ENCODE measurements at places on chromosomes 12 and 14.

DNA sequence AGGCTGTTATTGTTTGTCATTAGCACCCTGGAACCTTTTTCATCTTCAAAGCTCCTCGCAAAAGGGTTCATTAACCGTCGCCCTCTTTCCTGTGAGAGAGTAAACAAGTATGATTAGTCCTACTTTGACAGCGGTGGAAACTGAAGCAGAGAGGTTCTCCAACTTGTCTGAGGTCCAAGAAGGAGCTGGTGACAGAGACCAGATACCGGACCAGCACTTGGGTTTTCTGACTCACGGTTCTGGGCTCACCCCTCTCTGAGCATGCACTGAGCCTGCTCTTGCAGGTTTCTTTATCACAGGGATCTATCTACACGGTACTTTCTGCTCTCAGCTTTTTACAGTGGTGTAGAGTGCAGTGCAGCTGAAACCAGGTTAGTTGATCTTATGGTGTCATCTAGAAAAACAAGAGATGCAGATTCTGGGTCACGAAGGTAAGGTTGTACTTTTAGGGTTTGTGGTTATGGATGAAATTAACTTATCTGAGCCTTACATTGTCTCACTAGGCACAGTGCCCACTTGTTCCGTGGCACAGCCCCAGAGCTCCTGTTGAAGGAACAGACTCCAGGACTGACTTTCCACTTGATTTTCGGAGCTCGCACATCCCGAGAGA, 62.1 kb downstream of the PPP2R5C start:
- DNase-seq = no peak

DNA sequence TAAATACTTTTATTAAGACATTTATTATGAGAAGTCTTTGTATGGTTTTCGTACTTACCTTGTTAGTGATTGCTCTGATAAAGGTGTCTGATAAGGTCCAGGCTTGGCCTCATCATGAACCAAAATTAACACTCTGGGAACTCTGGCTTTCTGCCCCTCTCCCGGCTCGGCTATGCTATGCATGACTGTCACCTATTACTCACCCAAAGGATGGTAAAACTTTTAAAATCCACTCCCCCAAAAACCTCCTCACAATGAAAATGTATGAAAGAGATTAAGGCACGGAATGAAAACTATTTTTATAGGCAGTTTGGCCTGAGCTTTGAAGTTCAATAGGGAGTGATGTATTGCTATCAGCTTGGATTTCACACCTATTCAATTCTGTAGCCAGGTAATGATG, 217.3 kb upstream of the TBX3 start:
- no peak for DNase-seq

- DNase-seq = peak; percentile 69
Observed at GRCh38 chr14:61321385-61322010, at the start of gene PRKCH. TSS of gene PRKCH (plus strand) at chr14:61321579. CDS start at chr14:61322102, 523 bp downstream.

- DNase-seq = no peak
Observed at GRCh38 chr12:1528791-1529190, 65.6 kb downstream of the FBXL14 start.

GRCh38 chr12:3199551-3200031, 122.4 kb downstream of the TSPAN9 start:
- DNase-seq = no peak

DNA sequence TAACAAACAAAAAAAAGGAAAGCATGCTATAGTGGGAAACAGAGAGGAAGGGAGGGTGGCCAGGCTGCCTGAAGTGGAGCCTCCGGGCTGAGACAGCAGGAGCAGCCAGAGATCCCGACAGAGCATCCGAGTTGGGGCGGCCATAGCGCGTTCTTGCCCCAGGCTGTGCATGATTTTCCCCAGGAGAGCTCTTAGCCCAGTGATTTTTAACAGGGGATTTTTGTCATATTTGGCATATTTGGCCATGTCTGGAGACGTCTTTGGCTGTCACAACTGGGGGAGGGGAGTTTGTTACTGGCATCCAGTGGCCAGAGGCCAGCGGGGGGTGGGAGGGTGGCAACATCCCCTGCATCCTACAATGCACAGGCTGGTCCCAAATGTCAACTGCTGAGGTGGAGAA, 23.6 kb downstream of the BDKRB1 start:
- DNase-seq = no peak

GRCh38 chr12:81257947-81258551, 180.2 kb downstream of the ACSS3 start:
- DNase-seq = peak; percentile 24

DNA sequence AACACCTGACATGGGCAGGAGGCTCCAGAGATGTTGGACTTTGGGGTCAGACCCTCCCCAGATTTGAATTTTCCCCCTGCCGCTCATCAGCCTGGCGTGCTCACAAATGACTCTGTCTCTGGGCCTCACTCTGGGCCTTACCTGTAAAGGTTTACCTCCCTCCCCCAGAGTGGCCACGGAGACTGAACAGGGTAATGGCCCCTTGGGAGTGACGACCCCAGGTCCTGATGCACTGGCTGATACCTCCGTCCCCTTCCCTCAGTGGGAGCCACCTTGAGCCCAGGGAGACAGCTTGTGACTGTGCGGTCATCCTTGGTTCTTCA, 7.0 kb downstream of the SLC25A29 start:
- DNase-seq = no peak

GRCh38 chr12:91973813-91974212, 171.8 kb downstream of the BTG1 start:
- no peak for DNase-seq
